ENCODE measurements at places on chromosomes 5 and 9. TPM values are rescaled to one million over a fixed set of nuclear protein-coding genes. Genes with fewer than 3 reads are reported as not detected.
A peak's percentile ranks its signal among the peaks of the same experiment; 100 is the strongest.

SPATA31E1 gene
- polyA plus RNA-seq = not detected

ARL10 gene
- polyA plus RNA-seq = 3.5 TPM

RGMB gene
- 8.4 TPM for polyA plus RNA-seq

FAM151B gene
- 0.56 TPM for polyA plus RNA-seq

PHF24 gene
- 0.05 TPM for polyA plus RNA-seq

CXCL14 gene
- 51.6 TPM for polyA plus RNA-seq

IFNA5 gene
- polyA plus RNA-seq = not detected

C5orf58 gene
- polyA plus RNA-seq = not detected

DNA sequence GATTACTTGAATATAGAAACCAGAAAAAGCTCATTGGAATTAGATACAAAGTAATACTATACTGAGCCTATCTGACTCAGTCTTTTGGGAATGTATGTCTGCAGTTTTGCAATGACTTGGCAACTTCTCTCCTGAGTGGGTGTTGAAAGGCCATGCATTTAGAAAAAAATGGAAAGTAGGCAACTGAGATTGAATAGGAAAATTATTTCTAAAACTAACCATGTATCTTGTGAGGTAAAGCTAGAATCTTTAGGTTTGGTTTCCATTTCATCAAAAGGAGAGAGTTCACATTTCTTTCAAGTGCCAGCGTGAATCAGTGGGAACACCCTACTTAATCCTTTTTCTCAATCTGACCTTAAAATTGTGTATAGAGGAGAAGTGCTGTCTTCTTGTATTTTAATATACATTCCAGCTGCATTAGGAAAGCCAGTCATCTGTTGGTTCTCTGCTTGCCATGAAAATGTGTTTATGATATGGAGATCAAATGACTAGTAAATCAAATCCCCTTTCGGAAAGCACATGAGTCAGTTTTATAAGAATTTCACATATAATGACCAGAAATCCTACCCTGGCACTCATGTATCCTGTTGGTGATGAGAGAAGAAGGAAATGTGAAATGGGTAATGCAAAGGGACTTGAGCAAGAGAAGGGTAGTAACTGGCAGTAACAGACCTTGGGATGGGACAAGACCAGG lies 30.4 kb downstream of the NFX1 start:
- peak overlapping the region; percentile 74 for H3K27ac ChIP-seq
- DNase-seq = peak; percentile 34
- no peak overlapping the region for H3K4me3 ChIP-seq

GRCh38 chr5:4716781-4717180 lies 423.3 kb upstream of the ADAMTS16 start:
- no peaks in the 10 kb centered on the region for H3K27me3 ChIP-seq
- H3K27ac ChIP-seq = no peak overlapping the region
- H3K4me1 ChIP-seq = no peaks in the 10 kb centered on the region

GRCh38 chr9:76022317-76022716 lies 131.8 kb downstream of the PCSK5 start:
- peaks cover 5% of the 10 kb centered on the region for H3K36me3 ChIP-seq
- no peak overlapping the region for H3K4me3 ChIP-seq
- no peak for DNase-seq
- no peaks in the 10 kb centered on the region for H3K27me3 ChIP-seq
- no peak overlapping the region for H3K27ac ChIP-seq

DNA sequence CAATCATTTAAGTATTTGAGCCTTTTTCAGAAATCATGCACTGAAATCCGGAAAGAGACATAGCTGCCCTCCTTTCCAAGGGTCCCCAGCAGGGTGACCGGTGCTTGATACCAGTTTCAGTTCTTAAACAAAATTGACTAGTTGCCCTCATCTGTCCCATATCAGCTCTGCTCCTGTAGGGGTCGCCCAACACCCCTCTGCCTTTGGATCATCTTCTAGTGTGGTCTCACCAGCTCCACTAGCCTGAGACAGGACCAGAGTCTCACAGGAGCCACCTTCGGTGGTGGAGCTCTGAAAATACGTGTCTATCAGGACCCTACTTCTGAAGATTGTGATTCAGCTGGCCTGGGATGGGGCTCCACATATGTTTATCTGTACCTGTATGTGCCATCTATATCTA lies 428.2 kb downstream of the ENC1 start:
- no peak overlapping the region for H3K4me3 ChIP-seq
- H3K4me1 ChIP-seq = peaks cover 11% of the 10 kb centered on the region
- no peak overlapping the region for H3K27ac ChIP-seq
- H3K27me3 ChIP-seq = no peaks in the 10 kb centered on the region
- H3K36me3 ChIP-seq = no peaks in the 10 kb centered on the region

- DNase-seq = no peak
- H3K4me3 ChIP-seq = no peak overlapping the region
- no peaks in the 10 kb centered on the region for H3K27me3 ChIP-seq
- no peaks in the 10 kb centered on the region for H3K4me1 ChIP-seq
- no peak overlapping the region for H3K27ac ChIP-seq
Measured at GRCh38 chr5:75438722-75439121, 72.7 kb downstream of the CERT1 start.

GRCh38 chr5:135013947-135014570 lies 20.0 kb downstream of the PITX1 start:
- H3K36me3 ChIP-seq = no peaks in the 10 kb centered on the region
- DNase-seq = peak; percentile 81
- H3K4me1 ChIP-seq = peaks cover 14% of the 10 kb centered on the region
- H3K27me3 ChIP-seq = no peaks in the 10 kb centered on the region
- no peak overlapping the region for H3K4me3 ChIP-seq

DNA sequence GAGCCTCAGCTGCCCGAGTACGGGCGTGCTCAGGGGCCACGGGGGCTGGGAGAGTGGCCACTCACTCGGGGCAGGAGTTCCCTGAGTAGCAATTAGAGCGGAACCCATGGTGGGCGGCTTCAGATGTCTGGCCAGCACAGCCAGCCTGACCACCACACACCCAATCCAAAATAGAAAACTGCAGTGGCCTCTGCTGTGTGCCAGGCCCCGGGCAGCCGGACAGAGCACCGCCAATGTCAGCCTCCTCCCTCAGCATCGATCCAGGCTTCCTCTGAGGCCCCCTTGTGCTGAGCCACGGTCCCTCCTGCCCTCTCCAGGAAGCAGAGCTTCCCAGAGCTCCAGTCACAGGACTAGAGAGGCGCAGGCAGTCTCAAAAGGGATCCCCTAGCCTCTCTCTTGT lies 2.7 kb downstream of the ADAMTS2 start:
- H3K27me3 ChIP-seq = peaks cover 34% of the 10 kb centered on the region
- H3K27ac ChIP-seq = no peak overlapping the region
- DNase-seq = no peak
- no peaks in the 10 kb centered on the region for H3K36me3 ChIP-seq

DNA sequence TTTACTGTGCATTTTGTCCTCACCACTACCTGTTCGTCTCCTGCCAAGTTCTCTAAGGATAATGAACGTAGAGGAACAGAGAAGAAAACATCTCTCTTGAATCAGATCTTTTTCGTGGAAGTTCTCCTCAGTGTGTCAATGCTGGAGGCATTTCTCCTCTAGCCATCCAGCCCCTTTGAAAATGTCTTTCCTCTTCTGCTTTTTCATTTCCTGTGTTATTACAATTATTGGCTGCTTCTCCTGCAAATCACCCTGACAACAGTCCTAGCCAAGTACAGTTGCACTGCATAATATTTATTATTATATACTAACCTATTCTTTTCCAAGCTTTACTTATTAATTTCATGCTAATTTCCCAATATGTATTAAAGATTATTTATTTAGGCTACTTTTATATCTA lies 61.8 kb upstream of the TRPM3 start:
- no peaks in the 10 kb centered on the region for H3K4me1 ChIP-seq
- no peaks in the 10 kb centered on the region for H3K36me3 ChIP-seq
- H3K27me3 ChIP-seq = no peaks in the 10 kb centered on the region
- DNase-seq = no peak
- no peak overlapping the region for H3K27ac ChIP-seq

GRCh38 chr5:138149530-138149929 lies 10.3 kb upstream of the NME5 start:
- DNase-seq = no peak
- no peak overlapping the region for H3K27ac ChIP-seq
- H3K4me3 ChIP-seq = no peak overlapping the region
- H3K27me3 ChIP-seq = no peaks in the 10 kb centered on the region
- no peaks in the 10 kb centered on the region for H3K4me1 ChIP-seq
- no peaks in the 10 kb centered on the region for H3K36me3 ChIP-seq

GRCh38 chr9:128120061-128120740 lies 7.3 kb downstream of the PTGES2 start:
- H3K4me1 ChIP-seq = peaks cover 37% of the 10 kb centered on the region
- peaks cover 58% of the 10 kb centered on the region for H3K36me3 ChIP-seq
- no peak overlapping the region for H3K4me3 ChIP-seq
- peak; percentile 17 for DNase-seq

- H3K4me1 ChIP-seq = peaks cover 34% of the 10 kb centered on the region
- H3K27me3 ChIP-seq = no peaks in the 10 kb centered on the region
- peak; percentile 58 for DNase-seq
- no peak overlapping the region for H3K4me3 ChIP-seq
- H3K36me3 ChIP-seq = no peaks in the 10 kb centered on the region
- peak overlapping the region; percentile 74 for H3K27ac ChIP-seq
Measured at GRCh38 chr5:96247097-96247701, 185.8 kb downstream of the PCSK1 start.

DNA sequence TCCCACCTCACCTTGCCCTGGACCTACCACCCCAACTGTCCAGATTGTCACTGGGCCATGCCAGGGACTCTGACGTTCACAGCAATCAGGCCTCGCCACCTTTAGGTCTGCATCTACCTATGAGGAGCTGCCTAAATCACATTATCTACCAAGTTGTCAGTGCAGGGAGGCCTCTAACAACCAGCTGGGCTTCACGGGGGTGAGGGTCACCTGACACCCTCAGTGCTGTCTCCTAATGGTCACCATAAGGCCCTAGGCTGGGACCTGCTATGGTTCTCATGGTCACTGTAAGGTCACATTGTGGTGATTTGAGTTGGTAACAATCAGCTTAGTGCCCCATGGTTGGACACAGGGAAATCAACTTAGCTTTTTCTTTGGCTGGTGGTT lies 119.2 kb upstream of the CXCL14 start:
- DNase-seq = no peak
- no peaks in the 10 kb centered on the region for H3K4me1 ChIP-seq
- H3K27ac ChIP-seq = no peak overlapping the region
- H3K27me3 ChIP-seq = no peaks in the 10 kb centered on the region

DNA sequence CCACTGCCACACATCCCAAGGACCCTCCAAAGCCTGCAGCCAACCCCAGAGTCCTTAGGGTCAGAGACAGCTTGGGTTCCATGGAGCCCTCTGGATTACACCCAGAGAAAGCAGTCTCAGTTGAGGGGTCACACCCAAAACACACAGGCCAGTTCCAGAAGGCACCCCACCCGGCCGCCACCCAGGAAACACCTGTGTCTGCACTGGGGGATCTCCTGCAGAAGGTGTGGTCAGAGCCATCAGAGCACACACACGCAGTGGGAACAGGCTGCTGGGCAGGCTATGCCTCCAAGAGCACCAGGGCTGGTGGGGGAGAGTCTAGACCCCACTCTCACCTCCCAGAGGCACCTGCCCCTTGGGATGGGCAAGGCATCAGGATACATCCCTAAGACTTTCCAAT lies 27.3 kb downstream of the NIPAL4 start:
- H3K27me3 ChIP-seq = no peaks in the 10 kb centered on the region
- H3K27ac ChIP-seq = peak overlapping the region; percentile 53
- no peak overlapping the region for H3K4me3 ChIP-seq
- DNase-seq = no peak
- peaks cover 17% of the 10 kb centered on the region for H3K4me1 ChIP-seq

GRCh38 chr5:74311961-74312360 lies 328.6 kb downstream of the ENC1 start:
- no peaks in the 10 kb centered on the region for H3K36me3 ChIP-seq
- no peak overlapping the region for H3K4me3 ChIP-seq
- H3K27ac ChIP-seq = no peak overlapping the region
- no peaks in the 10 kb centered on the region for H3K27me3 ChIP-seq

DNA sequence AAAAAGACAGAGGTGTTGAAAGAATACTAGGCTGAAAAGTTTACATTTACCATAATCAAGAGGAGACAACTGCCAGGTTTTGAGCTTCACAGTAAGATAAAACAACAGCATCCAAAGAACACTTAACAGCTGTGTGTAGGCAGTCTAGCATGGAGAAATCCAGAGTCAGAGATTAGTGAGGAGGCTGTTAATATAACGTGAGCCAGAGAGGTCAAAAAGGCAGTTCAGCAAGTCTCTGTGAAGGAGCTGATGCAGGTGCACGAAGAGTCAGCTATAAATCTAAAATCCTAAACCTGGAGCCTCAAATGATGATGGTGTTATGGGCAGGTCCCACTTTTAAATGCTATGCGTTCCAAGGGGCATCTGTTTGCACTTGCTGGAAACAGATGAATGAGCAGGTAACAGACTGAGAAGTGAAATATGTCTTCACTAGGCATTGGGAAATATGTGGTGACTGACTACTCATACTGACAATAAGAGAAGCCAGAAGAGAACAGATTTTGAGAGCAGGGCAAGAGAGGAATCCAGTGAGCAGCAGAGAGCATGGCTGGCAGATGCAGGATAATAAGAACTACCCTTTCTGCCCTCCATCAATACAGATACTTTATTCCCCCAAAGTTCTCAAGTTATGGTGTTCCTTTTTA lies 8.7 kb downstream of the APTX start:
- no peaks in the 10 kb centered on the region for H3K27me3 ChIP-seq
- no peak for DNase-seq
- no peak overlapping the region for H3K4me3 ChIP-seq
- peak overlapping the region; percentile 10 for H3K27ac ChIP-seq

- H3K27me3 ChIP-seq = no peaks in the 10 kb centered on the region
- H3K27ac ChIP-seq = peak overlapping the region; percentile 36
- H3K36me3 ChIP-seq = no peaks in the 10 kb centered on the region
Measured at GRCh38 chr5:149151717-149152116, 10.4 kb downstream of the ABLIM3 start.

DNA sequence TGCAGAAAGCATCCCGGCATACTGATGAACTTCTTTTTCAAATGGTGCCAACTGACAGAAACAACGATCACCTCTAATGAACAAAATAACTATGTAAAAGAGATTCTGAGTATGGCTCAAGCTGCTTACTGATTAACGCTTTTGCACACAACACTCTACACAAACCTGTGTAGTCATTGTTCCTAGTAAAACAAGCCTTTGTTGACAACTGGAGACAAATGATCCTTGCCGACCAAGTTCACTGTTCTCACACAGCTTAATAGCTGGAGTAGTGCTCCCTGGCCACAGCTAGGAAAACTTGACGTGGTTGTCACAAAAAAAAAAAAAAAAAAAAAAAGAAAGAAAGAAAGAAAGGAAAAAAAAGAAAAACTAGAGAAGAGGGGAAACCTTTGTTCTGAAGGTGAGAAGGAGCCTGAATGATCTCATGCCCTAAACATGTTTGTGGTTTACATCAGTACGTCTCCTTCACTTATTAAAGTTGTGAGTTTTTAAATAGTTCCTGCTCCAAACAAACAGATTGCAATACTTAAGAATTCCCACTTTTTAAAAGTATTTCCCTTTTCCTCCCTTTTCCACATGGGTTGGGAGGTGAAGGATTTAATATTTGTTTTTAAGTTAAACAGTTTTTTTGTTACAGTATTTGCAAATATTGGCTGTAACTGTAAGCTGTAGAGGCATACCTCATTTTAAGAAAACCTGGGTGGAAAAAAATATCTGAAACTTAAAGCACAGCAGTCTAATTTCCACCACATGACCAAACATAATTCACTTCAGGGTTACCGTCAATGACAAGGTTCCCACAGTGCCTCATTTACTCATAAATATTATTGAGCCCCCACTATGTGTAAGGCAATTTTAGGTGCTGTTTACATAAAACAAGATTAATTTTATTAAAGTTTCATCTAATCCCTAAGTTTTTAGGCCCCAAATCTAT lies 63.7 kb downstream of the GLIS3 start:
- H3K4me1 ChIP-seq = peaks cover 16% of the 10 kb centered on the region
- peak; percentile 84 for DNase-seq
- H3K27ac ChIP-seq = peak overlapping the region; percentile 61

GRCh38 chr9:18705796-18706392 lies 231.9 kb downstream of the ADAMTSL1 start:
- peak overlapping the region; percentile 1 for H3K4me3 ChIP-seq
- H3K36me3 ChIP-seq = no peaks in the 10 kb centered on the region
- H3K27me3 ChIP-seq = no peaks in the 10 kb centered on the region

Measured in stomach (tissue), 19 donors.